Renal cortex interstitium (tissue), 15 donors: ENCODE measurements at places on chromosomes 13 and 19. TPM values are rescaled to one million over a fixed set of nuclear protein-coding genes. Genes with fewer than 3 reads are reported as not detected.

The LYPD3 gene
- 13.2 TPM for polyA plus RNA-seq

The USHBP1 gene
- 7.1 TPM for polyA plus RNA-seq

The FFAR2 gene
- polyA plus RNA-seq, result 0.32 TPM

The FUZ gene
- polyA plus RNA-seq, result 38.4 TPM

GRCh38 chr13:113411216-113412023 lies 41.9 kb downstream of the ADPRHL1 start:
- DNase-seq, result no peak

- no peak for DNase-seq
Observed at GRCh38 chr13:94444826-94445225, 34.7 kb downstream of the DCT start.

DNA sequence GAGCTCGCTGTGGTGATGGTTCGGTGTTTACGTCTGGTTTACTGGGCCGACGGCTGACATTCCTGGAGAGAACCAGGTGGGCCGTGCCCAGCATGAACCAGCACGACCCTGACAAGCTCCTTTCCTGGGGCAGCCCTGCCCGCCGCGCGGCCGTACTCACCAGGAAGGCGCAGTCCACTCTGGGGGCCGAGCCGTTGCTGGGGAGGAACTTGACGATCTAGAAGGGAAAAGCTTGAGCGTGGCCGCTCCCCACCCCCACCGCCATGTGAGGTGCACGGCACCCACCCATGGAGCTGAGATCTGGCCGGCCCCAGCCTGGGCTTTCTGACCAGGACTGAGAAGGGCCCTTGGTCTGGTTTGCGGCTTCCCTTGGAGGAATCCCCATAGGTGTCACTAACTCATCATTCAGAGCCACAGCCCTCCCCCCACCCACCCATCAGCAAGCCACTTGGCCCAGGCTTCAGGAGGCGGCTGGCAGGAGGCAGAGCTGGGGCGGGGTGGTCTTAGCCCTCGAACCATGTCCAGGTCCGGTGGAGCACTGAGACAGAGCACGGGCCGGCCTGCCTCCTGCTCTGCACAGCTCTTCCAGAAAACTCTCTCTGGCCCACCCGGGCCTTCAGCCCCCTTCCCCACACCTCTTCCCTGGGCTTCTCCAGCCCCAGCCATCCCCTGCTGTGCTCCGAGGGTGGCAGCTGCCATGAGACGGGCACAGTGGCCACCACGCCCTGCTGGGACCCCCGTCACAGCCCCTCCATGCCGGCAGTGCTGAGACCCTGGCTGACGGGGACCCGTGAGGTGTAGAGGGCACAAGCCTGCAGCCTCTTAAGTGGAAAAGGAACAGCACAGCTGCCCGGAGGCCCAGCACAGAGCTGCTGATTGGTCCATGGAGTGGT lies 6.2 kb downstream of the ATP4B start:
- no peak for DNase-seq

- peak; percentile 63 for DNase-seq
Observed at GRCh38 chr13:36919171-36919832, 736 bp downstream of the SMAD9 start.

DNA sequence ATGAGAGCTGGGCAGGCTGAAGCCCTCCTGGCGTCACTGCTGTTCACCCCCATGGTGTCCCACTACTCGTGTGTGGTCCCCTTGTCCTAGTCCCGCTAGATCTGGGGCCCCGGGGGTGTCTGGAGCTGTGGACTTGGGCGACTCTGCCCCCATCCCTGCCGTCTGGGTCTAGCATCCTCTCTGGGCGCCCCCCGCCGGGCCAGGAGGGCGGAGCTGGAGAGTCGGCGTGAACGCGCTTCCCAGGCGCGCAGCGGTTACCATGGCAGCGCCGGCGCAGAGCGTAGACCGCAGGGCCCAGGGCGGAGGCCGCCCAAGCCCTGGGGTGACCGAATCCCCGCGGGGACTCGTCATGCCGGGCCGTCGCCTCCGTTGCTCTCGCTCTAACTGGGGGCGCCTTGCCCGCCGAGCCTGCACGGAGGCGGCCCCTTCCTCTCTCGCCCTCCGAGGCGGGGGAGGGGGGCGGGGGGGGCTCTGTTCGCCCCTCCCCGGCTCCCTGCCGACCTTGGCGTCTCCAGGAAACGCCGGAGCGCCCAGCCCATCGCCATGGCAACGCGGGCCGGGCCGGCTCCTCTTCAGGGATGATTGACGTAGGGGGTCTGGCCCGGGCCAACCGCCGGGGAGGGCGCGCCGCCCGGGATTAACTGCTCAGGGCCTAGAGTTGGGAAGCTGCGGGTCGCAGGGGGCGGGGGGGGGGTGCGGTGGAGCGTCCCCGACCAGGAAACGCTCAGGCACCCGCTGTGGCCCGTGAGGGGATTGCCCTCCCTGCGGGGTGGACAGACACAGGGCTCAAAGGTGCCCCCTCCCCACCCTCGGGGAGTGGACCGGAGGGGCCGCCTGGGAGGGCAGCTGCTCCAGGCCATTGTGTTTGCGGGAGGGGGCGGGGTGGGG lies 8.9 kb downstream of the ISYNA1 start:
- DNase-seq, result no peak

DNA sequence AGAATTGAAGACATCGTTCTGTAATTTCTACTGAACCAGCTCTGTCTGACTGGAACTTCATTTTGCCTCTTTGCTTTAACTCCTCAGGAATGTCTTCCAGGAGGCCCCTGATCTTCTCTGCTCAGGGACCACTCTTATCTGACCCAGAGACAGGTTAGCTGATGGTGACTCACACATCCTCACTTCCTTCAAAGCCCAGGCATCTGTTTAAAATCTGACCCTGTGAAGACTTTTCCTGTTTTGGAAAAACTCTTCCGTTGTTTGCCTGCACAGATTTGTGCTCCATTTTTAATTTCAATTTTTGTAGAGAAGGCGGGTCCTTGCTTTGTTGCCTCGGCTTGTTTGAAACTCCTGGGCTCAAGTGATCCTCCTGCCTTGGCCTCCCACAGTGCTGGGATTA lies 1.6 kb downstream of the ARL11 start:
- no peak for DNase-seq

GRCh38 chr13:29498426-29499040 lies 97.0 kb downstream of the SLC7A1 start:
- DNase-seq, result no peak
